Activated T-helper 1 cell treated with anti-CD3 and anti-CD28 coated beads, Interleukin-2, amount 50 U/mL, for 16 hours (primary cell): ENCODE measurements at places on chromosomes 6 and 20.

DNA sequence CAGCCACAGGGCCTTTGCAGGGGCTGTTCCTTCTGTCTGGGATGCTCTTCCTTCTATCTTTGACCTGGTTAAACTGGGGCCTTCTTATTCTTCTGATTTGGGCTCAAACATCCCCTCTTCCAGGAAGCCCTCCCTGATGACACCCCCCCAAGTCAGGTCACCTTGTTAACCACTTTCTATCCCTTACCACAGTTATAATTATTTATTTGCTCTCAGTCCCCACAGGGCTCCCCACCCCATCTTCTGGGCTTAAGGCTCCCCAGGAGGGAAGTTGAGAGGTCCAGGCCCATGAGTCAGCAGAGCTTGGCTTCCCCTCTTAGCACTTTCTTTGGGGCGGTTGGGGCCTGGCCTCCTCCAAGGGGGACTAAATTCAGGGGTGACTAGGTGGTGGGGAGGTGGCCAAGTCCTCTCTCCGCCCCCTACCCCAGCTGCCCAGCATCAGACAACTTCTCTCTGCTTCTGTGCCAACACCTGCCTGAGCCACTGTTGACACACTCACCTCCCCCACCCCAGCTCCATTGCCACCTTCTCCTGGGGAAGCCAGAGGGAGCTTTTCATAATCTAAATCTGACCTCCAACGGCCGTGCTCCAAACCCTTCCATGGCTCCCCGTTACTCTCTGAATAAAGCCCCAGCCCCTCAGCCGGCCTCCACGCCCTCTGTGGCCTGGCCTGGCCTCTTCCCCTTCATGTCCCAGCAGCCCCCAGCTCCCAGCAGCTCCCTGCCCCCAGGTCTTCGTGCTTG, 70.0 kb downstream of the CEBPB start:
- DNase-seq = no peak

DNA sequence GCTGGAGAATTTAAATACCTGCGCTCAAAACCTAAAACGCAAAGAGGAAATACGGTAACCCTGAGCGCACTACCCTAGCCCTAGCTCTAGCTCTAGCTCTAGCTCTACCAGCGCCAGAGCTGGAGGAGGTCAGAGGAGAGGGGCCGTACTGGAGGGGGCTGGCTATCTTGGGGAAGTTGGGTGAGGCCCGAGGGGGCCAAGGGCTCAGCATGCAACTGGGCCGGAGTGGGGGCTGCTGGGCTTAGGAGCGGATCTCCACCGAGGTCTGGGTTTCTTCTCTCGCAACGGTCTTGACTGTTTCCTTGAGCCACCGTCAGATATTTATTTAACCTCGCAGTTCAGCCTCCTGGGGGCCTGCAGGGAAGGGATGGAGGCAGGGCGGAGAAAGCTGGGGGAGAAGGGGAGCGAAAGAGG, 91.0 kb downstream of the NCR2 start:
- DNase-seq = no peak

GRCh38 chr6:4912559-4912958, 91.3 kb downstream of the RPP40 start:
- no peak for DNase-seq

DNA sequence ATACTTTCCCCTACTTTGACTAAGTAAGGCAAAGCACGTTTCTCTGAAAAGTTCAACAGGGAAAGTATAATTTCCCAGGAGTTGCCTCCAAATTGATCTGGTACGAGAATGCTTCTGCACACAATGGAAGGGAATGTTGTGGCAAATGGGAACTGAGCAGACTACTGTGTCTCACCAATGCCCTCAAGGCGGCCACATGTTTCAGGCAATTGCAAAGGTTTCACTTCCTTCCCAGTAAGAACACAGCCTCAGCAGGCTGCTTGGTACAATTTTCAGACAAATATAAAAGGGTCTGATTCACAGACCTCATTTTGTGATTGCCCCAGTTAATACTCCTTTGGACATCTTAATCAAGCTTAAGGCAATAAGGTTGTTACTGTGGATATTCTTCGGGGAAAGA, 71.2 kb downstream of the KIAA0319 start:
- no peak for DNase-seq

- no peak for DNase-seq
Measured at GRCh38 chr20:2136275-2136674, 34.6 kb downstream of the STK35 start.

- DNase-seq = no peak
Measured at GRCh38 chr6:36867471-36868224, 7.0 kb downstream of the PPIL1 start.

DNA sequence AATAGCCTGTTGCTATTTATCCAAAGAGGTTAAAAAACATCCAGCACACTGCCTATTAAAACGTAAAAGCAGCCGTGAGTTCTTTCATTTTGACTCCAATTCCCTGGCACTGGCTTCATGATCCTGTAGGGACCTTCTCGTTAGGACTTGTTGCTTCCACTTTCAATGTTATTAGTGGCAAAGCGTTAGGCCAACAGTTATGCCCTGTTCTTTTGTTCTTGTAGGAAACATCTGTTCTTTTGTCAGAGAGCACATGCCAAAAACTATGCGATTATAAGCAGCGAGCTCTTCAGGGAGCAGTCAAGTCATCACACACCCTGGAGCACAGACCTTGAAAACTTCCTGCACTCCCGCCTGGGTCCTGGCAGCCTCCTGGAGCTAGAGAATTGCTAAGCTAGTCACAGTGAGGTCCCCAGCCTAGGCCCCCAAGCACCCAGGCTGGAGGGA, 609.5 kb upstream of the ARID1B start:
- DNase-seq = no peak

DNA sequence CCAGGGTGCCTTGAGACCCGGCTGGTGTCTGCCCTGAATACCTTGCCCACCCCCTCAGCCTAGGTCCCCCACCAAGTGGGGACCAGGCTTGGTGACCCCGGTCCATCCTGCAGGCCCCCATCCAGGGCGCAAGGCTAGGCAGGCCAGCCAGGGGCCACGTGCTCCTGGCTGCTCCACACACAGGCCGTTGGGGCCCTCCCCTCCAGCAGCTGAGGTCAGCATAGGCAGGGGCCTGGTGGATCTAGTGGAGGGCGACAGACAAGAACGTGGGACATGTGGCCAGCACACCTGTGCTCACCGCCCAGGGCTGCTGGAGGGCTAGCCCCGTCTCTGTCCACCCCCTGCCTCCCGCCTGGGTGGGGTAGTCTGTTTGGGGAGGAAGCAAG, 7.5 kb upstream of the HRH3 start:
- no peak for DNase-seq

DNA sequence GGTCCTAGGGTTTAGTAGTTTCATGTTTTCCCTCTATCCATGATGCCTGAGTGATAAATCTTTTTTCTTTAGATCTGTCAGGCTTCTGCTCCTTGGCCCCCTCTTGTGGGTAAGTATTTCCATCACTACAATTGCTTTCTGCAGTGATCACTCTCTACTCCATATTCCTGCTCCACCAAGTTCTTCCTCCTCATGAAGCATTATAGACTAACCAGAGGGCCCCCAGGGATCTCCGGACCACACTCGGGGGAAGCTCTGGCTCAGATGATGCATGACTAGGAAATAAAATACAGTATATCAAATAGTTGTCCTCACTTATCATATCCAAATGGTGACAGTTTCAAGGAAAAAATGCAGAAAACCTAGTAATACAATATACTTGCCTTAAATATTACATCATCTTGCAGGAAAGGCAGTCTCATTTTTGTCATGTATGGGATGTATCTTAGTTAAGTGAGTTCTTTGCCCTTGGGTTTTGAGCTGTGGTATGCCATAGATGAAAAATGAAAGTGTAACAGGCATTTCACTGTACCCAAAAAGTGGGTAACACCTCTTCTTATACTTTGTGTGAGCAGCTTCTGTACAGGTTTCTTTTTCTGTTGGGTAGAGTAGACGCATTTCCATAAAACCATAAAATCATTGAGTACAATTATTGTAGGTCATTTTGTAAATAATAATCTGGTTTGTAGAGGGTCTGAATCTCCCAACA, 200.9 kb upstream of the EYA4 start:
- no peak for DNase-seq

DNA sequence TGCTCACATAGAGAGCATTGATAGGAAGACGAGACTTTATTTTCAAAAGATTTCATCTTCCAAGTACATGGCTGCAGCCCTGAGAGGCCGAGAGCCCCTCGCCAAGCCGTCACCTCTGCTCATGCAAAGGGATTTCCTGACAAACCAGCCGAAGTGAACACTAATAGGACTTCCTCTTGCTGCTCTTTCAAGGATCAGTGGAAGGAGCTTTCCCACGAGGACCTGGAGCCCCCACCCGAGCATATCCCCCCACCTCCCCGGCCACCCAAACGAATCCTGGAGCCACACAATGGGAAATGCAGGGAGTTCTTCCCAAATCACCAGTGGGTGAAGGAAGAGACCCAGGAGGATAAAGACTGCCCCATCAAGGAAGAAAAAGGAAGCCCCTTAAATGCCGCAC, 69.3 kb downstream of the PTPN1 start:
- DNase-seq = no peak

GRCh38 chr6:118377711-118378414, 170.2 kb upstream of the PLN start:
- no peak for DNase-seq

- DNase-seq = no peak
Measured at GRCh38 chr6:38603496-38603895, 36.2 kb downstream of the BTBD9 start.

- DNase-seq = no peak
Measured at GRCh38 chr6:113457198-113457597, 399.9 kb upstream of the MARCKS start.

DNA sequence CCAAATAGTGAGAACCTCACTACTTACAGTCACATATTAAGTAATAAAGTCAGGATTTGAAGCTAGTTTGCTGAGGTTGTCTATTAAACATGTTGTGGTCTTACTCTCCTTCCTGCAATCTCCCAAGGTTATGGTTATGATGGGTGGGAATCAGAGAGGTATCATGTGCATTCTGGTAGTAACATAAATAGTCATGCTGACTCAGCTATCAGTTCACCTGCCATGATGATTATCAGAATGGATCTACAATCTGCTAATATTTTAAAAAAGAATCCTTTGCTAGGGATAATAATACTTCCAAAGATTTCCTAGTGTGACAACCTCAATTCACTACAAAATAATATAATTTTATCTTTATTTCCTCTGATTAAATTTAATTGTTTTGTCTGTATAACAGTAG, 671.9 kb downstream of the KHDRBS2 start:
- DNase-seq = no peak

DNA sequence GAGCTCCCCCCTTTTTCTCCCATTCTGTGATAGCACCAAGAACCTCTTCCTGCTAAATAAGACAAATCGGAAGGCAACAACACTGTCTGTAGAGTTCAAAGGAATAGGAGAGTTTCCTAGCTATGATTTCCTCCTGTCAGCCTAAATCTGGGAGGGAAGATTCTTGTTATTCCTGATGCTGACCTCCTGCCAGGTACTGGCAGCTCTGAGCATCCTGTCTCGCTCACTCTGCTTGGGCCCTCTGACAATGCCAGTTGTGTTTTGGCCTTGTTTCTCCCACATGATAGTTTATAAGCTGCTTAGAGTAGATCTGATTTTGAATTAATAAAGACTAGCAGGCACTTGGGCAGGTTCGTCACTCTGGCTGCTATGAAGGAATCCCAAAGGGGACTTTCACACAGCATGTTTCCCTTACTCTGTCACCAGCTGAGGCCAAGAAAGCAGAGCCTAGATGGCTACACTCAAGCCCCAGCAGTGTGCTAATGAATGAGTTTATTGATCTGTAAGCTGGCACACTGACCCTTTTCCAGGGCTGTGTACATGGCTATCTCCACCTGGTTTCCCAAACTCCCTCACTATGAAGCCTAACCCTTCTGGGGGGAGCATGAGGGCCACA, 52.3 kb downstream of the UQCC1 start:
- no peak for DNase-seq

GRCh38 chr20:16364320-16364687, 208.9 kb downstream of the KIF16B start:
- DNase-seq = no peak

DNA sequence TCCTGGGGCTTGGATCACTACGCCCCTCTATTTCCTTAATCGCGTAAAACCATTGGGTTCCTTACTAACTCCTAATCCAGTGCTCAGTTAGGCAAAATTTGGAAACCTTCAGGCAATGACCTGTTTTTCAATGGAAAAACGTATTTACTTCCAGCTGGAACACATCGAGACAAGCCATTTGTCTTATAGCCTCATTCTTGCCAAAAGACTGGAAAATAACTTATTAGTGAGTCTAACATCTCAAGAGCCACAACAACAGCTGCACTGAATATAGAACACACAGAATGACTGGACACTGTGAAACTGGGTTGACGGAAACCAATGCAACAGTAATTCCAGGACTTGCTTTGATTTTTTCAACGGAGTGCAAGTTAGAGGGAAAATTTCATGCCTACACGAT, 125.2 kb upstream of the MAP3K7 start:
- DNase-seq = no peak

- no peak for DNase-seq
Measured at GRCh38 chr6:6997263-6998193, 110.2 kb upstream of the RREB1 start.

DNA sequence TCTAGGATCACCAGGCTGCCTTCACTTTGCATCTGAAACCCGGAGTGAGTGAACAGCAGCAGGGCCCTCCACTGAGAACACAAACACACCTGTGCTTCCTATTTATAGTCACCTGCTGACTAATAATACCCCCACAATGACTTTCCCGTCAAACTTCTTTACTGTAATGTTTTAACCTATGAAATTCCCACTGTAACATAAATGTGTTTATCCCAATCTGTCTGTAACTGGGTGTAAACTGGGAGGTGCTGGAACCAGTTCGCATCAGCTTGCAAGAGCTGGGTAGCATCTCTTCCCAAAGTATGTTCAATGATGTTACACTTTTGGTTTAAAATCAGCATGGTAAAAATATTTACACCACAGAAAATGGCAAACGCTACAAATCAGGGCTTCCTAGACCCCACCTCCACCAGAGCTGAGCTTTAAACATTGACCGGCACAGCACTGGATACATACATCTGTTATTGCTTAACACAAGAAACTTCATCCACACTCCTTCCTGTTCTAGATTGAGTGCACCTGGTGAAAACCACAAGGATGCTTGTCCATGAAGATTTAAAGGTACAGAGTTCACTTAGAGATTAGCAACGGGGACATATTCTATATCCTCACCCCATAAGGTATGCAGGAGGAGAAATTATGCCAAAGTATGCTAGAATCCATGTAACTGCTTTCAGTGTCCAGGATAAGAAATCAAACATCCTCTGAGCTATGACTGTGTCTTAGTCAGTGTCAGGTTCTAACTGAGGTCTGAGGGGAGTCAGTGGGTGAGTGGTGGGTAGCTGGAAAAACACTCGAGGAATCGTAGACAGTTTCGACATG, 79.0 kb downstream of the ALDH8A1 start:
- no peak for DNase-seq

DNA sequence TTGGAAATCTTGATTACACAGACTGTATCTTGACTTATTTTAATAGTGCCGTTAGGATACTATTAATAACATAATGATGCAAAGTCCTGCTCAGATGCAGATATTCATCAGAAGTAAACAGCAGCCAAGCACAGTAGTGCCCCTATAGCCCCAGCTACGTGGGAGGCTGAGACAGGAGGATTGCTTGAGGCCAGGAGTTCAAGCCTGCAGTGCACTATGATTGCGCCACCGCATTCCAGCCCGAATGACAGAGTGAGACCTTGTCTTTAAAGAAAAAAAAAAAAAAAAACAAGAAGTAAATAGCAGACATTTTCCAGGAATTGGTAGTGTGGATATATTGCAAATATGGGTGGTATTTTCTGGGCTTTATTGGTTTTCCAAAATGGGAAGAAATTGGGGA, 61.8 kb downstream of the TULP4 start:
- no peak for DNase-seq

GRCh38 chr20:56391037-56391436, 978 bp downstream of the AURKA start:
- no peak for DNase-seq

GRCh38 chr20:19620446-19620845, 137.6 kb upstream of the RIN2 start:
- DNase-seq = no peak
